ENCODE measurements at places on chromosomes 11 and 22.

- DNase-seq, result no peak
These were observed 98.2 kb downstream of the MYO18B start for GRCh38 chr22:25840167-25840566.

GRCh38 chr11:88281317-88281712 lies 56.2 kb downstream of the CTSC start:
- DNase-seq, result no peak

DNA sequence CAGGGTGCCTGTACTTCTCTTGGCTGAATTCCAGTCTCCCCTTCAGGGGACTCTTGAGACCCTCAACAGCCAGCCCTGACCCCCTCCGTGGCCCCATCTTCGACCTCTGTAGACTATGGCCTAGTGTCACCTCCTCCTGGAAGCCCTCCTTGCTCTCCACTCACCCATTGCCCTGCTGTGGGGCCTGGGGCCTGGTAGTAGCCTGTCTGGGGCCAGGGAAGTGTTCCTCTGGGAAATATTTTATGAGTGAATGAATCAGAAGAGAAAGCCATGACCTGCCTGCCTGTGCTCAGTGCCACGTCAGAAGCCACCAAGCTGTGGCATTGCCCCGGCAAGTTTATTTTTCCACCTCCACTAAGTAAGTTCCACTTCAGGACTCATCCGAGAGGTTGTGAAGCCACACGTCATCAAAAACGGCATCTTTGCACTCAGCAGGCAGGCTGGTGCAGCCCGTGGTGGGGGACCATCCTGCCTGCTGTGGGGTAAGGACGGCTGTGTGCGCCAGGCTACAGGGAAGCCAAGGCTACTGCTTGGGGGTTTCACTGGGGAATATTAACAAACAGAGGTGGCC lies 59.6 kb upstream of the PPARA start:
- DNase-seq, result no peak

DNA sequence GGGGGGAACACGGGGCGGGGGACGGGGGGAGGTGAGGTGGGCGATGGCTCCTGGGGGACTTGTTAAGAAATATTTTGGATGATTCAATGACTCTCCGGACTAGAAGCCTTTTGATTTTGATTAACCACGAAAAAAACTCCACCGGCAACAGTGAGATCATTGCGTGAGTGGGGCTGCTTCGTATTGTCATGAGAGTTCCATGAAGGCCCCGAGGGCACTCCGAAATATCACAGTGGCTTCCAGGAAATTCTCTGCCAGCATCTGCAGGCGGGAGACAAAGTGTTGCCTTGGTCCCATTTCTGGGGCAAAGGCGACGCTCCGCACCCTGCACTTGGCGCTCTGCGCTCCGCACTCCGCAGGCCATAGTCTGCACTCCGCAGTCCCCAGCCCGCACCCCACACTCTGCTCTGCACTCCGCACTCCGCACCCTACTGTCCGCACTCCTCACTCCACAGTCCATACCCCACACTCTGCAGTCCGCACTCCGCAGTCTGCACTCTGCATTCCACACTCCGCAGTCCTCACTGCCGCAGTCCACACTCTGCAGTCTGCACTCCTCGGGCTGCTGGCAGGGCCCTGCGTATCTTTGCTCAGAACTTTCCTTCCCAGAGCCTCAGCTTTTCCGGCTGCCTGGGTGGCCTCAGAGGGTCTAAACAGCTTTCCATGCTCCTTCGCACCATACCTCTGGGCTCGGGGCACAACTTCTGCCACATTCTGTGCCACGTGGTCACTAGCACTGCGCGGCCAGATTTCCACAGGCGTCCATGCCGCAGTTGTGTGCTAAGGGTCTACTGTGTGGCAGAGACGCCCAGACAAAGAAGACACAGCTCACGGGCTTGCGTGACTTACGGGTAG lies 61.1 kb downstream of the LINC01488 start:
- DNase-seq, result no peak

Measured in inflammatory macrophage treated with lipopolysaccharide for 1 hour (primary cell).